Neuronal stem cell (in vitro differentiated cells): ENCODE measurements at places on chromosomes 13 and 19.

GRCh38 chr13:89465366-89465765, 1794.2 kb downstream of the SLITRK5 start:
- DNase-seq, result no peak

GRCh38 chr19:2653218-2653617, 49.3 kb downstream of the GNG7 start:
- no peak for DNase-seq

DNA sequence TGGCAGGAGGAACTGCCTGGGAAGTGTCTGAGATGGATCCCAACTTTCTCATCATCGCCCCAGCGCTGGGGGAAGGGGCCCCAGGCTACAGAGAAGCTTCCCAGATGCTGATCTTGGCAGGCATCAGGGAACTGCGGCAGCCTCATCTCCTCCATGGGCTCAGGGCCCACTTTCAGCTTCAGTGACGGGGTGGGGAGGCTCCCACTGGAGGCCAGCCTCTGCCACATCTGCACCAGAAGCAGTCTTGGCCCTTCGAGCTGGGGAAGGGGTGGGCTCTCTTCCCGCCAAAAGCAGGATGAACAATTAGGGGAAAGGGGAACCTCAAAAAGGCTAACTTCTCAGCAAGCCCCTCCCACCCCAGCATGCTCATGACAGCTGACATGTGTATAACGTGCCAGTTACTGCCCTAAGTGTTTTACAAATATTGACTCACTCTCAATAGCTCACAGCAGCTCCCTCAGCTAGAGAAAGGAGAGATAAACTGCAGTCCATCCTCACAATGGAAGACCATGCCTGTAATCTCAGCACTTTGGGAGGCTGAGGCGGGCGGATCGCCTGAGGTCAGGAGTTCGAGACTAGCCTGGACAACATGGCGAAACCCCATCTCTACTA, 7.1 kb upstream of the S1PR2 start:
- DNase-seq, result no peak

DNA sequence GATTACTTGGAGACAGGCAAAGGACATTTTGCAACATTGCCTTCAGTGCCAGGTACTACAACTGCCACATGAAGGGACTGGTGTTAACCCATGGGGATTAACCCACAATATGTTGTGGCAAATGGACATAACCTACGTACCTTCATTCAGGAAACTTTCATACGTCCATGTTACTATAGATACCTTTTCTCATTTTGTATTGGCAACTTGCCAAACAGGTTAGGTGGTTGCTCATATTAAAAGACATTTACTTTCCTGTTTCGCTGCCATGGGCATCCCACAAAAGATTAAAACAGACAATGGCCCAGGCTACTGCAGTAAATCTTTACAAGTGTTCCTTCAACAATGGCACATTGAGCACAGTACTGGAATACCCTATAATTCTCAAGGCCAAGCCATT, 925.3 kb downstream of the SLITRK6 start:
- DNase-seq, result no peak

DNA sequence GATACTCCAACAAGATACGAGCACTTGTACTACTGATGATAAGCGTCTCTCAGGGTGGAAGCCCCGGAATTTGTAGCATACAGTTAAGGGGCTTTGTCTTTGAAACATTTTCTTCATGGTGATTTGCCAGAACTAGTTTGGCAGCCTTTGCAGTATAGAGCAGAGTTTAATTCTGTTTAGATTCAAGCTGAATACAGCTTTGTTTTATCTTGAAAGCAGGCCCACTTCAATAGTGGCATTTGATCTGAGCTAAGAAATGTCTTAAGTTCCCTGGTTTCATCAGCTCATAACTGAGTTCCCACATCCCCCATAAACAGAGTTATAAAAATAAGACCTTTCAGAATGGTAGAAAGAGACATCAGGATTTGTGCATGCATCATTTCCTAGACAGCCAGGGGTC, 125.9 kb downstream of the MIPEP start:
- no peak for DNase-seq

GRCh38 chr19:39709026-39709872, 5.0 kb downstream of the LGALS14 start:
- DNase-seq, result no peak

GRCh38 chr19:52170304-52170703, 1.1 kb downstream of the ZNF836 start:
- no peak for DNase-seq

GRCh38 chr19:17680230-17680722, 7.9 kb downstream of the UNC13A start:
- DNase-seq, result no peak

DNA sequence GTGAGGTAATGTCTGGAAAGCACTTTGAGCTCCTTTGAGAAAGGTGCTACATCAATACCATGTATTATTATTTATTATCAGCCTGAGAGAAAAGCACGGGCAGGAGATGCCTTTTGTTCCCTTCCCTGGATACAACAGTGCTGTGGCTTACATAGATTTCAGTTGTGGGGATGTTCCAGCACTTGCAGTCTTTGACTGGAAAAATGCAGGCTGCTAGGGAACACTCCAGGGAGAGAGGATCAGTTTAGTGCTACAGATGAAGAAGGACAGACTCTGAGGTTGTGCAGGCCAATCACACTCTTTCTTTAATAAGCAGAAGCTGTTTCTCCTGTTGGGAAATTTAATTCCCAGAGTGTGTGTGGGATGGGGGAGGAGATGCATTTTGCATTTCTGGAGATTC, 94.5 kb upstream of the OBI1 start:
- DNase-seq, result no peak

GRCh38 chr19:6801485-6802086, 29.1 kb downstream of the VAV1 start:
- DNase-seq, result no peak

DNA sequence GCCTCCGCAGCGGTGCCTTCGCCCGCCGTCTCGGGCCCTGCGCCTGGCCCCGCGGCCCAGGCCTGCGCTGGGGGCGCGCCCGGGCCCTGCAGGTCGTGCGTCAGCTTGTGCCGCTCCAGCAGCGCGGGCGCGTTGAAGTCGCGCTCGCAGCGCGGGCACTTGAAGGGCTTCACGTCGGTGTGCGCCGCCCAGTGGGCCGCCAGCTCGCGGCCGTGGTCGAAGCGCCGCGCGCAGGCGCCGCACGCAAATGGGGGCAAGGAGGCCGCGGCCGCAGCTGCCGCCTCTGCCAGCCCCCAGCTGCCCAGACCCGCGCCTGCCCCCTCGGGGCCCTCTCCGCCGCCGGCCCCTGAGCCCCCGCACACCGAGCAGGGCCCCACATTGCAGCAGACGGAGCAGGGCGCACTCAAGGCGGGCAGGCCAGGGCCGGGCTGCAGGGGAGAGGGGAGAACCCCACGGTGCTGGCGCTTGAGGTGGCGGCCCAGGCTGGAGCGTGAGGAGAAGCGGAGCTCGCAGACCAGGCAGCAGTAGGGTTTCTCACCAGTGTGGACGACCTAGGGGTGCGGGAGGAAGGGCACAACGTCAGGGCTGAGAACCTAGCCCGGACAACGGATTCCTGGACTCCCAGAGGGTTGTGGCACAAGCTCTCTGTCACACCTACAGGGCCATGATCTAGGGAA, 6.1 kb downstream of the FIZ1 start:
- DNase-seq, result no peak

GRCh38 chr19:47750752-47751151, 5.4 kb downstream of the NOP53 start:
- DNase-seq, result no peak

DNA sequence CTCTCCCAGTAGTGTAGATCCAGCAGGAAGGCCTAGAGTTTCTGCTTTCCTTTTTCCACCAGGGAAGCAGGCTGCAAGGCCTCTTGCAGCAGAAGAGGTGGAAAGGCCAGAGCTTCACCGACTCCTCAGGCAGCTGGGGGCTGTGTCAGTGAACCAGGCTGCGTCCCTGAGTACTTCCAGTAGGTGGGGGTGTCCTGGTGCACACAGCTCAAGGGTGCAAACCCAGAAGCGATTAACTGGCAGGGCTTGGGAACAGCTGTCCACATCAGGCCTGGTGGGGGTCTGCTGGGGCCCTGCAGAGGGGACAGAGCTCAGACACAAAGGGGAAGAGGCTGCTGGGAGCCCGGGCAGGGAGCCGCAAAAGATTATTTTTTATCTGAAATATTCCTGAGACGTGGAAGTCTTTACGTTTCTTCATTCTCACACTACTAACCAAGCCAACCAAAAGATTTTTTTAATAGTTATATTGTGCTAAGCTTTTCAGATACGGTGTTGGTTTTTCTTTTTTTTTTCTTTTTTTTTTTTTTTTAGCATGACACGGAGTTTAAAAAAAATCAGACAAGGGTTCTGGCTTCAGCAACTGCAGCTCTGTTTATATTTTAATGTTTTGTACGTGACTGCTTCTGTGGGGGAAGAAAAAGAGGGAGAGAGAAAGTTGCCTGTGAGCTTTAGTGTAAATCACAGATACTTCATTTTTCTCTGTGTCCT, 11.0 kb downstream of the TSHZ3 start:
- DNase-seq, result no peak

DNA sequence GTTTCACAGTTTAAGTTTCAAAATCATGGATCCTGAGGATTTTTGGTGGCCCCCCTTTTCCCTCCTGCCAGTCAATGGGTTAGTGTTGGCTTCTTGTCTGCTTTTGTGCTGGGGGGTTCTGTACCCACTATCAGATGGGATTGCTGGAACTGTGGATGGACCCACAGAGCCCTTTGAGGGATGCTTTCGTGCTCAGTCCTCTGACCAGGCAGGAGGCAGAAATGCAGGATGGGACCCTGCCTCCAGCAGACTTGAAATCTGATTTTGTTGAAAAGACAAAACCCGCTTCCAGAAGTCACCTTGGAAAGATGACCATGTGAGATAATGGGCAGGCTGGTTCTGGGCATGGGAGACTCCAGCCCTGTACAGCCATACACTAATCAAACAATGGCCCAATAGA, 408.9 kb downstream of the ZNF536 start:
- DNase-seq, result no peak

GRCh38 chr13:43572656-43573360, 214.0 kb downstream of the ENOX1 start:
- DNase-seq, result no peak

DNA sequence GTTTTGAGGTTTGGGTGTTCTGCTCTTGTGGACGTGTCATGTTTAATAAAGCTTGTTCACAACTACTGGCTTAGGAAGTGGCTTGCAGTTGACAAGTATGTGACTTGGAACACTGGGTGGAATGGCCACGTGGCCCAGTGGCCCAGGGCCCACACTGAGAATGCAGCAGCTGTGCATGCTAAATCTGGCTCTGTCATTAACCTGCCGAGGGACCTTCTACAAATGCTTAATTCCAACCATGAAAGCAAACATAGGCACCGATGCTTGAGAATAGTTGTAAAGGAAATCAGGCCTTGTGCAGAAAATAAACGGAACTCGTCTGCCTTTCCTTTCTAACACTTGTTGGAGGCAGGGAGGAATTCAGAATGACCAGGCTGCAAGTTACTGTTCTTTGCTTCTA, 11.6 kb upstream of the CLDN10 start:
- DNase-seq, result no peak

DNA sequence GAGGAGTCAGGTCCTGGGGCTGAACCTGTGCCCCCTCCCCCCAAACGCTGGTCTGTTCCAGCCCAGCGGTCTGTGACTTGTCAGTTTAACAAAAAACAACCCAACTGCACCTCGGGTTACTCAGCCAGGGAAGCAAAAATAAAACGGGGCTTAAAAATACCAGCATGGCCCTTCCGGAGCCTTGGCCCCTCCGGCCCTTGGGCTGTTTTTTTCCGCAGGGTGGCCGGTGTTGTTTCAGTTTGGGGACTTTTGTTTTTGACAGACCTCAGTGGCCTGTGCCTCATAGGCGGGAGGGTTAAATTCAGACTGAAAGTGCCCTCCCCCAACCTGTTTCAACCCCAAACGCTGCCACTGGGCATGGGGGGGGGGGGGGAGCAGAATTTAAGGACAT, 4.0 kb downstream of the TCF3 start:
- DNase-seq, result no peak

- DNase-seq, result no peak
Observed at GRCh38 chr13:72194523-72194922, 327.5 kb upstream of the DACH1 start.

DNA sequence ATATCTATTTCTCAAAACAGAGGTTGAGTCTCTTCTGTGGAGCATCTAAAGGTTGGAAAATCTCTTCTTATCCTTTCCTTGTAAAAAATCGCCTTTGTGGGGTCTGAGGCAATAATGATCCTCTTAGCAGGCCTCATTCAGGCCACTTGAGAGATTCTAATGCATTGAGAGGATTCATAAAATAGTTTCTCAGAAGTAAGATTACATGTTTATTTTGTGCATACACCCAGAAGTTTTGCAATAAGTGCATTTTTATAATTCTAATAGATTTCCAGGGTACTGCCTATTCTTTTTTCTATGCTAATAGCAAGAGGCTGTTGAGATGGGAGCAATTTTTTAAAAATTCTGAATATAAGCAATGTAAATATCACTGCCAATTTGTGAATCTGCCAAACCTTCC, 342.2 kb upstream of the KLF12 start:
- no peak for DNase-seq

DNA sequence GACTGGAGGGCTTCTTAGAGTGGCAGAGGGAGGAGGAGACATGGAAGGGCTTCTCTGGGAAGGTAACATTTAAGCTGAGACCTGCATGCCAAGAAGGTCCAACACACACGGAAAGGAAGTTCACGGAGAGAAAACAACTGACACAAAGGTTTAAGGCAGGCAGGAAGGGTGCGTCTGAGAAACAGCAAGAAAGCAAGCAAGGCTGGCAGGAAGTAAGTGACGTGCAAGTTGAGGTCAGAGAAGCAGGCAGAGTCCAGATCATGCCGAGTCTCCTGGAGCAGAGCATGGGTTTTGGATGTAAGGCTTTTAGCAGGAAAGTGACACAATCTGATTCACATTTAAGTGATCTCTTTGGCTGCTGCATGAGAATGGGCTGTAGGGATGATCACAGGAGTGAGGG, 60.5 kb downstream of the ATP7B start:
- no peak for DNase-seq

DNA sequence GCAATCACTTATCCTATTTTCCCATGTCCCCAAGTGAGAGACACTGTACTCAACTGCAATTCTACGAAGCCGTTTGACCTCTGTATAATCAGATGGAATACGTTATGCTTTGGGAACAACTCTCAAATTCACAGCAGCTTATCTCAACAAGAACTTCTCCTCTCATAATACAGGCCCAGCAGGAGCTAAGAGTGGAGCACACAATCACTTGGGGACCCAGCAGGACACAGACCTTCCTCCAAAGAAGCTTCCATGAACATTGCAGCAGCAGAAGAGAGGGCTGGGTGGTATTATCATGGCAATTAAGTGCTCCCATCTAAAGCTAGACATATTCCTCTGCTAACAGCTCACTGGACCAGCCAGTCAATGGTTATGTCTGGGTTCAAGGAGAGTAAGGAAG, 428.3 kb upstream of the MIR17HG start:
- DNase-seq, result no peak
